BJ (cell line): ENCODE measurements at places on chromosomes 5 and 9.

GRCh38 chr5:132526974-132527564 lies 16.3 kb downstream of the IL5 start:
- no peak for DNase-seq

DNA sequence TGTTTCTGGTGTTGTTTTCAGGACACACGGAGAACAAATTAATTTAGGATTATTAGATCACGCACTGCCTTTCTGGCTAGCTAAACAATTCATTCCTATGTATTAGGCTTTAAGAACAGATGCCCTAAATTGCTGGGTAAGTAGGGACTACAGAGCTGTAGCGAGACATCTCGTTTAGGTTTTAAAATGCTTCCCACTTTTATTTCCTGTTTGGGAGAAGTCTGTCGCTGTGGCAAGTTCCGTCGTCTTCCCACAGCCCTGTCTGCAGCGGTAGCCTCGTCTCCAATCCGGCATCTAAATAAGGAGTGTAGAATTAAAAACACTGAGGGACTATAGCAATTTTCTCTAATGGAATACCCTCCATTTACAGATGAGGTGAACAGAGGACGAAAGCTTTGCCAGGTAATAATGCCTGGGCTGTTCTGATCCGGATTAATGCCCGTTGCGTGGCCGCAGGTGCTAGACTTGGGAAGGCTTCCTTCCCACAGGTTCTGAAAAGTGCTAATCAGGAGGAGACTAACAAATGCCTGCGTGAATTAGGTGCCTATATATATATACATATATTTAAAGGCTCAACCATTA lies 1.3 kb upstream of the TRIM36 start:
- no peak for DNase-seq

- no peak for DNase-seq
Measured at GRCh38 chr9:1653282-1653681, 361.9 kb upstream of the SMARCA2 start.

GRCh38 chr9:133906932-133907910 lies 84.9 kb downstream of the VAV2 start:
- DNase-seq, result no peak

- no peak for DNase-seq
Measured at GRCh38 chr5:40397091-40397490, 282.6 kb upstream of the PTGER4 start.

- DNase-seq, result no peak
Measured at GRCh38 chr5:33753704-33754103, 138.1 kb downstream of the ADAMTS12 start.

- no peak for DNase-seq
Measured at GRCh38 chr9:124507880-124508423, 753 bp upstream of the NR5A1 start.

GRCh38 chr9:91900797-91901177 lies 49.2 kb downstream of the ROR2 start:
- DNase-seq, result no peak

DNA sequence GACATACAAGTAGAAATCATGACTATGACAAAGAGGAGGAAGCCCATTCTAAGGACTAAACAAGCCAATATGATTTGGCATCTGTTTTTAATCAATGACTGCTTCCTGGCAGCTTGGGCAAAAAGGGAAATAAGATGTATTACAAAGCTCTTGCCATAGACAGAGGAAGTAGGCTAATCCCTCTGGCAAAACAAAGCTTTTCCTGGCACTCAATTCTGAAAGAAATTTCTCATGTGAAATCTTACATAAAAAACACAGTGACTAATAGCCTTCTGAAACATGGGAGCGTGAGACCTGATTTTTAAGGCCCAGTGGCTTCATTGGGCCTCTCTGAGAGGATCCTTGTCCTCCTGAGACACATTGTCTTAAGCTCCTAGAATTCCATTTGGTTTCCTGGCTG lies 93.6 kb downstream of the COL23A1 start:
- DNase-seq, result no peak

DNA sequence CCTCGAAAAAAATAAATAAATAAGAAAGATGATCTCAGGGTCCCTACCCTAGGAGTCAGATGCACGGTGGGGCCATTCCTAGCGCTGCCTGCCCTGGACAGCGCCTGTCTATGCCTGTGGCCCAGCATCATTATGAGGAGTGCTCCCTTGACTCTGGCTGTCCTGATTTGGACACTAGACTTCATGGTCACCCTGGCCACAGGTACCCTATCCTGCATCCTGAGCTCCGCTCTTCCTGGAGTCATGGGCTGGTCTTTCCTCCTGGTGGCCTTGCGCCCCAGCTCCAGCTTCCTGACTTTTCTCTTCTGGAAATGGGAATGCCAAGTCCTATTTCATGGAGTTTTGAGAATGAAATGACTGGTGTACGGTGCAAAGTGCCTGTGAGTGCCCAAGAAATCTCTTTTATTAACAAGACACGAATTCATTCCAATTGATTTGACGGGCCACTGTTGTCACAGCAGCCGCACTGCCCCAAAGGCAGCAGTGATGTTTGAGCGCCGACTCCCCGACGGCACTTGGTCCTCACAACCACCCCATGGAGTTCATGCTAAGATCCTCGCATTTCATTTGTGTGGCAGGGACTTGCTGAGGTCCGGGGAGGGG lies 564 bp upstream of the AIF1L start:
- no peak for DNase-seq

DNA sequence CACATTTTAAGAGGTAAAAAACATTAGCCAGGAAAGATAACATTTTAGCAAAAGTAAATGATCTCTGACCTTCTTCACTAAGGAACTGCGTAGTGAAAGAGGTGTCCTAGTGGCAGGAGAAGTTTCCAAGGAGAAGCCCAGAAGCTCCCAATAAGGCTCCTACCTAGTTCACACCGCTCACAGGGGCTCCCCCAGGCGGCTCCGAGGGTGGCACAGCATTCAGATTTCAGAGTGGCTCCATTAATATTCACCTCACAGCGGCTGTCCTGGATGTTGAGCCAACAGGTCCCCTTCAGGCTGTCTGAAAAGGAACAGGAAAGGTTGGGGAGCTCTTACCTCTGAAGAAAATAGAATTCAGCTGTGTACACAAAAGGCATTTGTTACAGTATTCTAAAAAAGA lies 187.3 kb downstream of the FBN2 start:
- no peak for DNase-seq

GRCh38 chr5:172424111-172424490 lies 30.2 kb downstream of the SH3PXD2B start:
- no peak for DNase-seq
